Stimulated activated CD4-positive, alpha-beta T cell treated with anti-CD3 and anti-CD28 coated beads, TNF-alpha, amount 100 ng/mL, for 4 hours (primary cell): ENCODE measurements at places on chromosomes 4 and X.

DNA sequence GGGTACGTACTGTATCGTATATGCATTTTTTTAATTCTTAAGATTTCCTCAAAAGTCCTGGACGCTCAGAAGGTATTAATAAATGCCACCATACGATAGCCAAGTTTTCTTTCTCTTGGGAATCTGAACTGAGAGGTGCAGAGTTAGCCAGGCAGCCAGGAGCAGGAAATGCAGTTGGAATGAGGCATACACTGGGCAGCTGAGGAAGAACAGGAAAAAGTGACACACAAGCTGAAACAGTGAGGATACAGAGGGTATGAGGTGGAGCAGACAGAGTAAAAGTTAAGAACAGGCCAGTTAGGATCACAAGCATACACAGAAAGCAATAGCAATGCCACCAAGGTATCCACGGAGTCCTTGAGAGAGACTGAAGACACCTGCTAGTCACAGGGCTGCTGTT, 13.4 kb downstream of the UFSP2 start:
- no peak for DNase-seq

GRCh38 chr4:152073351-152074087, 312.7 kb upstream of the GATB start:
- no peak for DNase-seq

DNA sequence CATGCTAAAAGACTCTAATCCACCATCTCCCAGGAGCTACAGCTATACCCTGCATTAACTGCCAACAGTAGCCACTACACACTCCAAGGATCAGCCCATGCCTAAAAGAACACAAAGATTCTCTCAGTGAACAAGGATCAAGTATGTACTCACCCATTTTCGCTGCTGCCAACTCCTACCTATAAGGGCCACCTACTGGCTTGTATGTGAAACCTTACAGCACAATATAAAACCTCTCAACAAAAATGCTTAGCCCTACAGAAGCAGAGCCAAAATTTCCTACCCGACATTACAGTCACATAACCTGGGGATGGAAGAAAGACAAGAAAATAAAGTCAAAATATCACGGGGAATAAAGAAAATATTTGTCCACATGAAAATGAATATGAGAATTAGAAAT, 562.8 kb upstream of the POU3F4 start:
- DNase-seq = no peak

- no peak for DNase-seq
Measured at GRCh38 chr4:113996599-113997177, 17.2 kb upstream of the ARSJ start.

DNA sequence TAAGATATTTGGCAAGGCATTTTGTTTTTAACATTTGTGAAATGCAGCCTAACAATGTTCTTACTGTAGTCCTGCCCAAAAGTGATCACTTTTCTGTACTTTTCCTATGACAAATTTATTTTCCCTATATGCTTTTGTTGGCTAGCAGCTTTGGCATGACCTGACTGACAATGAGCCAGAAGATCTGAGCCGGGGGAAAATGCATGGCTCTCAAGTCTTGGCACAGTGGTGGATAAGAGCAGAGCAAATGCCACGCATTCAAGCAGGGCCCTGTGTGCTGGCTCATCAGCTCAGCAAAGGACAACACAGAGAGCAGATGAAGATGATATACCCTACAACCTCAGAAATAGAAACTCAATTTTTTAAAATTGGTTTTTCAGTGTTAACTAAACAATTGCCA, 187.3 kb downstream of the ANAPC10 start:
- DNase-seq = no peak

DNA sequence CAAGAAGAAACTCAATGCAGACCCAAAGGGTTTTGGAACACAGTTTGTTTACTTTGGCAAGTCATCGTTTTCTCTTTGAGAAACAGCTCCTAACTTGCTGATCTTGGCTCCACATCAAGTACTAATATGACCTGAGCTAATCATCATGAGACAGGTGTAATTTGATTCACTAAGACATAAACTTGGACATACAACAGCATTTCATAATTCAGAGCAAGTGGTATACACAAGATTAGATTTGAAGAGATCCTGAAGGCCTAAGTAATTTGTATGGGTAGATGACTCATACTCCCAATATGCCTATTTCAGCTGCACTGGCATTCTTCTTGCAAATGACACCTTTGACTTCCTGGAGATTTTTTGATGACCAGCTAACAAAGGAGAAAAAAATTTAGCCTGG, 1521.7 kb downstream of the RPA4 start:
- DNase-seq = no peak

- DNase-seq = no peak
Measured at GRCh38 chr4:156197216-156197615, 243.6 kb upstream of the CTSO start.

DNA sequence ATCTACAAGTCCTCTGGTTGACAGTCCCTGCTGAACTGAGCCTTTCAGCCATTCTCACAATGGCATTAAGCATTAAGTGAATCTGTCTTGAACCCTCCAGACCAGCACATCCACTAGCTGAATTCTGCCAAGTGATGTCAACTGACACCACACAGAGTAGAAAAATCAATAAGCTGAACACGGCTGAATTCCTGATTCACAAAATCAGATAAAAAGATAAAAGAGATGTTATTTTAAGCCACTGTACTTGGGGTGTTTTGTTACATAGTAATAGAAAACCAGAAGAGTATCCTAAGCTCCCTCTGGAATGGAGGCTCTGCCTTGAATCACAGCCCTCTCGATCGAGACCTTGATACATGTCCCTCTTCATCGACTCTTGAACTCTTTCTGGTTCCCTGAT, 336.5 kb downstream of the DMD start:
- no peak for DNase-seq

- DNase-seq = no peak
Measured at GRCh38 chr4:34633241-34633640, 1611.1 kb downstream of the ARAP2 start.
